Lower lobe of right lung (tissue), 2 donors: ENCODE measurements at places on chromosomes 3 and 15.

GRCh38 chr15:66842710-66843441 is 140.8 kb downstream of the SMAD6 start:
- peak overlapping the region; percentile 91 for H3K27ac ChIP-seq
- peak; percentile 91 for DNase-seq
- H3K4me3 ChIP-seq = peak overlapping the region; percentile 53
- no peaks in the 10 kb centered on the region for H3K27me3 ChIP-seq
- no peaks in the 10 kb centered on the region for H3K36me3 ChIP-seq

DNA sequence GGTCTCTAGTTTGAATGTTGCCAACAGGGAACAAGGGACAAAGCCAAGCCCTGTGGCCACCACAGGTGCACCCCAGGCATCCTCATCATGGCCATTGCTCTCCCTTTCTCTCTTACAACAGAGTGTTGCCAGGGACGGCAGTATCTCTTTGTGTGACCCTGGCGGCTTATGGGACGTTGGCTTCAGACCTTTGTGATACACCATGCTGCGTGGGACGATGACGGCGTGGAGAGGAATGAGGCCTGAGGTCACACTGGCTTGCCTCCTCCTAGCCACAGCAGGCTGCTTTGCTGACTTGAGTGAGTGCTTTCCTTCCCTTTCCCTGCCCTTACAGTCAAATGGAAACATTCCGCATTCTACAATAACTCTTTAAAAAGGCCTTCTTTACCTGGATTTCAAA is 38.2 kb downstream of the BOC start:
- no peaks in the 10 kb centered on the region for H3K4me1 ChIP-seq
- no peaks in the 10 kb centered on the region for H3K36me3 ChIP-seq
- H3K27ac ChIP-seq = no peak overlapping the region
- DNase-seq = no peak
- H3K4me3 ChIP-seq = no peak overlapping the region

DNA sequence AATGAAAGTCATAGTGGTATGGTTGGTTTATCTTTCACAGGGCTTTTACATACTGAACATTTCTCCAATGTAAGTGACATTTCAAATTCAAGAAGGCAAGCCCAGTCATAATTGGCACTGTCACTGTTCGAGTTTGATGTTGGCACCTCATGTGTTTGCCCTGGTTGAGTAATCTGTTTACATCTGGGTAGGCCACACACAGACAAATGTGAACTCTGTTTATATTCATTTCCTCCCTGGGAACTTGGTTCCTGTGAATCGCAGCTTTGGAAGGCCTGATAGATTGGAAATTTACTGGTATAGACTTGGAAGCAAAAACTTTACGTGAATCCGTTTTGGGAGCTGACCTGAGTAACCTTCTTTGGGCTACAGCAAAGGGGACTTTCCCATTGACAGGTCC is 395.2 kb upstream of the AZI2 start:
- H3K27ac ChIP-seq = no peak overlapping the region
- peaks cover 14% of the 10 kb centered on the region for H3K4me1 ChIP-seq
- H3K4me3 ChIP-seq = no peak overlapping the region
- no peaks in the 10 kb centered on the region for H3K36me3 ChIP-seq

GRCh38 chr3:73540969-73541740 is 83.6 kb downstream of the PDZRN3 start:
- no peak overlapping the region for H3K4me3 ChIP-seq
- H3K27me3 ChIP-seq = no peaks in the 10 kb centered on the region
- no peak for DNase-seq
- H3K27ac ChIP-seq = no peak overlapping the region

DNA sequence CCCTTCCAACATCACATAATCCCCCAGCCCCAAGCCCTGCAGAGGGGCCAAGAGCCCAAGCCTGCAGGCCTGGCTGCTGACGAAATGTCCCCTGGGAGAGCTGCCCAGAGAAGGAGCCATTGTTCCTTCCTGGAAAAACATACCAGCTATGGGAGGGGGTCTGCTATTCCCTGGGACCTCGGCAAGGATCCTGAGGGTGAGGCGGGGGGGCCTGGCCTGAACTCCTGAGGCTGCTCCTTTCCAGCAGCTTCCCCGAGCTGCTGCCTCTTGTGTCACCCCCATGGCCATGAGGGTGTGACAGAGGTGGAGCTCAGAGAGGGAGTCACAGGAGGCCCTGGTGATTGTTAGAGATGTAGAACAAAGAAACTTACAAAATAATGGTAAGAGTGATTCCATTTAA is 12.9 kb downstream of the LOXL1 start:
- peak; percentile 19 for DNase-seq
- no peaks in the 10 kb centered on the region for H3K27me3 ChIP-seq
- peaks cover 18% of the 10 kb centered on the region for H3K4me1 ChIP-seq

- no peaks in the 10 kb centered on the region for H3K4me1 ChIP-seq
- no peak for DNase-seq
- H3K27ac ChIP-seq = no peak overlapping the region
- H3K4me3 ChIP-seq = no peak overlapping the region
Observed at GRCh38 chr15:65730549-65731172, 61.4 kb downstream of the DENND4A start.

- H3K36me3 ChIP-seq = no peaks in the 10 kb centered on the region
- no peaks in the 10 kb centered on the region for H3K4me1 ChIP-seq
- no peak overlapping the region for H3K4me3 ChIP-seq
- peaks cover 7% of the 10 kb centered on the region for H3K27me3 ChIP-seq
- no peak overlapping the region for H3K27ac ChIP-seq
- DNase-seq = no peak
Observed at GRCh38 chr15:66114863-66115425, 138.6 kb downstream of the MEGF11 start.

- no peak for DNase-seq
- H3K27ac ChIP-seq = no peak overlapping the region
- H3K27me3 ChIP-seq = no peaks in the 10 kb centered on the region
- no peaks in the 10 kb centered on the region for H3K4me1 ChIP-seq
Observed at GRCh38 chr3:158395421-158395820, 175.6 kb upstream of the MLF1 start.

- no peaks in the 10 kb centered on the region for H3K27me3 ChIP-seq
- DNase-seq = peak; percentile 78
- H3K4me3 ChIP-seq = peak overlapping the region; percentile 94
Observed at GRCh38 chr15:41971089-41971894, 1.1 kb downstream of the EHD4 start.

GRCh38 chr15:98898122-98898521 is 109.5 kb downstream of the PGPEP1L start:
- no peak for DNase-seq
- peaks cover 10% of the 10 kb centered on the region for H3K36me3 ChIP-seq
- no peak overlapping the region for H3K4me3 ChIP-seq
- no peaks in the 10 kb centered on the region for H3K27me3 ChIP-seq
- peaks cover 8% of the 10 kb centered on the region for H3K4me1 ChIP-seq
- no peak overlapping the region for H3K27ac ChIP-seq

DNA sequence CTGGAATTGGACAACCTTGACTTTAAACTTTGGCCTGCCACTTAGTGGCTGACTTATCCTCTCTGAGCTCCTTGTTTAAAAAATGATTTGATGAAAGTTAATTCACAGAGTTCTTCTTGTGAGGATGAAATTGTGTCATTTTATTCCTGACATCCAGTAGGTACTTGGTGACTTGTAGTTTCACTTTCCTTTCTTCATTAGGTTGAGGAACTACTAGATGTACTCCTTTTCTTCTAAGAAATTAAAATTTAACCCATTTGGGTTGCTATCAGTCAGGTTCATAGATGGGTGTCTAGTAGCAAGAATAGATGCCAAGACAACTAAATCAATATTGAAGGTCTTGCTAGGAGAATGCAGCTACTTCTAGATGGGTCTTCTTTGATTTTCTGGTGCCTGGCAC is 5.2 kb downstream of the NR1D2 start:
- DNase-seq = no peak
- peak overlapping the region; percentile 4 for H3K4me3 ChIP-seq
- no peak overlapping the region for H3K27ac ChIP-seq
- peaks cover 77% of the 10 kb centered on the region for H3K4me1 ChIP-seq
- peaks cover 7% of the 10 kb centered on the region for H3K36me3 ChIP-seq

DNA sequence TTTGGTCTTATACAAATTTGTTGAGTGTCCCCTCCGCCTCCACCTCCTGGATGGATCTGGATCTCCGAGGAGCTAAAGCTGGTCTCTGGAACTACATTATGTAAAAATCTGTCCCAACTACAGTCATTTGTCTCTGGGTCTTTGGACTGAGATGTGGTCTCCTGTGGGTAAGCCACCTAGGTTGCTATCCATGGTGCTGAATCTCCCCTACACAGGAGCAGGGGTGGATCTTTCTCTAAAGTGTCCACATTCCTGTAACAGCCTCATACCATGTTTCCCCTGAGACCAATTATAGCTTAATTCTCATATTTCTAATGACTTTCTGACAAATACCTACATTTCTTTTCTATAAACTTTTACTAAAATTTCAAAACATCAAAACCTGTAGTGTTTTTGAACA is 625.8 kb downstream of the TAFA4 start:
- DNase-seq = no peak
- H3K36me3 ChIP-seq = no peaks in the 10 kb centered on the region
- no peak overlapping the region for H3K27ac ChIP-seq
- no peak overlapping the region for H3K4me3 ChIP-seq

DNA sequence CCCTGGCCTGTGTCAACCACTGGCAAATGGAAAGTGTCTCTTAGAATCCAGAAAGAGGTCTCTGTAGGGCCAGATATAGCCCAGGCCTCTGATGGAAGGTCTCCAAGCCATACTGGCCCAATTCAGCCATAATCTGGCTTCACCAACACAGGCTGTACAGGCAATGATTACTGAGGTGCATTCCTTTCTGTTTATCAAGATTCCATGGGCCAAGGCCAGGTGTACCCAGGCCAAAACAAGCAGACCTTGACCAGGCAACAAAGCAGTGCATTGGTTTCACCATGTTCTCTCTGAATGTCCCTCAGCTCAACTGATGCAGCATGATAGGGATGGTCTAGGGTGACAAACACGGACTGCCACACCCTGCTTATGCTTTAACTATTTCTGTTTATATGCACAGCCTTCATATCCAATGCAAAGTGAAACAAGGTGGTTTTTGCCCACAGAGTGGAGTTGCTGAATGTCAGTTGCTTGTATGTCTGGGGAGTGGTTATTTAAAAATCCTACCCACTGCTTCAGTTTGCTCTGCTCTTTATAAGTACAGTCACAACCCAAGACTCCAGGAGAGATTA is 25.2 kb downstream of the CCNL1 start:
- no peak overlapping the region for H3K4me3 ChIP-seq
- no peak for DNase-seq
- H3K4me1 ChIP-seq = peaks cover 61% of the 10 kb centered on the region
